Renal pelvis (tissue), 12 donors: ENCODE measurements at places on chromosomes 12 and 14. TPM values are rescaled to one million over a fixed set of nuclear protein-coding genes. Genes with fewer than 3 reads are reported as not detected.

The CLEC9A gene
- polyA plus RNA-seq: 0.26 TPM

The SLC17A8 gene
- 0.49 TPM for polyA plus RNA-seq

The RPS29 gene
- polyA plus RNA-seq: 1,660 TPM

The SMIM41 gene
- 0.61 TPM for polyA plus RNA-seq

The REP15 gene
- polyA plus RNA-seq: 2.4 TPM

The GPR162 gene
- polyA plus RNA-seq: 36.0 TPM

The TAMALIN gene
- 20.3 TPM for polyA plus RNA-seq

The DPF3 gene
- polyA plus RNA-seq: 3.6 TPM

The AICDA gene
- 0.71 TPM for polyA plus RNA-seq

The CEP170B gene
- 19.7 TPM for polyA plus RNA-seq

The SLC25A47 gene
- polyA plus RNA-seq: not detected

The RASSF9 gene
- 11.6 TPM for polyA plus RNA-seq

The AQP2 gene
- polyA plus RNA-seq: 128 TPM

The GPX2 gene
- 1.1 TPM for polyA plus RNA-seq

The STAC3 gene
- 7.8 TPM for polyA plus RNA-seq

The ARHGAP9 gene
- 3.4 TPM for polyA plus RNA-seq

The RNF212B gene
- 1.3 TPM for polyA plus RNA-seq

The PPFIA2 gene
- polyA plus RNA-seq: 6.2 TPM

The THTPA gene
- polyA plus RNA-seq: 20.5 TPM

The STXBP6 gene
- 7.1 TPM for polyA plus RNA-seq

The POTEG gene
- not detected for polyA plus RNA-seq

The CMA1 gene
- 0.56 TPM for polyA plus RNA-seq

The ADGRD1 gene
- 10.3 TPM for polyA plus RNA-seq

The ERP29 gene
- polyA plus RNA-seq: 180 TPM

The TAS2R13 gene
- 0.10 TPM for polyA plus RNA-seq

The SPIC gene
- not detected for polyA plus RNA-seq

The TEAD4 gene
- polyA plus RNA-seq: 24.6 TPM

The EFCAB11 gene
- 14.7 TPM for polyA plus RNA-seq

The TUBA1A gene
- polyA plus RNA-seq: 364 TPM

The LGR5 gene
- 23.0 TPM for polyA plus RNA-seq
